Caki2 (cell line): ENCODE measurements at places on chromosomes 2 and 18. TPM values are rescaled to one million over a fixed set of nuclear protein-coding genes. Genes with fewer than 3 reads are reported as not detected.

- no peak for DNase-seq
These were observed 24.8 kb upstream of the TUBB6 start for GRCh38 chr18:12283256-12283655.

DNA sequence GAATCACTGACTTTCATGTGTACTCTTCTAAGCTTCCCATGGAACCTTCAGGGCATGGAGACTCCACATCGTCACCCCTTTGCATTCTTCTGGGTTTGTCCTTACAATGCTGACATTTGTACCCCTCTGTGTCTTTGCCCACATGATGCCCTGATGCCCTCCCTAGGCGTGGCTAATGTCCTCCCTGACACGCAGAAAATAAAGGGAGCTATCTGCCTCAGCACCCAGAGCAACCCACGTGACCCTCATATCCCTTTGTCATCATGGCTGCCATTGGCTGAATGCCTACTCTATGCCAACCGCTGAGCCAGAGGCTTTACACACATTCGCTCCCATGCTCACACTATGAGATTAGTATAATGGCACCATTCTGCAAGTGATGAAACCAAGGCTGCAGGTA lies 86.4 kb upstream of the KLHL29 start:
- no peak for DNase-seq

Gene NEU2
- total RNA-seq, result not detected in 2 replicates

GRCh38 chr2:52532956-52533355 lies 1234.6 kb upstream of the CHAC2 start:
- no peak for DNase-seq

- DNase-seq, result no peak
These were observed 26.7 kb downstream of the ZEB2 start for GRCh38 chr2:144493027-144493809.

DNA sequence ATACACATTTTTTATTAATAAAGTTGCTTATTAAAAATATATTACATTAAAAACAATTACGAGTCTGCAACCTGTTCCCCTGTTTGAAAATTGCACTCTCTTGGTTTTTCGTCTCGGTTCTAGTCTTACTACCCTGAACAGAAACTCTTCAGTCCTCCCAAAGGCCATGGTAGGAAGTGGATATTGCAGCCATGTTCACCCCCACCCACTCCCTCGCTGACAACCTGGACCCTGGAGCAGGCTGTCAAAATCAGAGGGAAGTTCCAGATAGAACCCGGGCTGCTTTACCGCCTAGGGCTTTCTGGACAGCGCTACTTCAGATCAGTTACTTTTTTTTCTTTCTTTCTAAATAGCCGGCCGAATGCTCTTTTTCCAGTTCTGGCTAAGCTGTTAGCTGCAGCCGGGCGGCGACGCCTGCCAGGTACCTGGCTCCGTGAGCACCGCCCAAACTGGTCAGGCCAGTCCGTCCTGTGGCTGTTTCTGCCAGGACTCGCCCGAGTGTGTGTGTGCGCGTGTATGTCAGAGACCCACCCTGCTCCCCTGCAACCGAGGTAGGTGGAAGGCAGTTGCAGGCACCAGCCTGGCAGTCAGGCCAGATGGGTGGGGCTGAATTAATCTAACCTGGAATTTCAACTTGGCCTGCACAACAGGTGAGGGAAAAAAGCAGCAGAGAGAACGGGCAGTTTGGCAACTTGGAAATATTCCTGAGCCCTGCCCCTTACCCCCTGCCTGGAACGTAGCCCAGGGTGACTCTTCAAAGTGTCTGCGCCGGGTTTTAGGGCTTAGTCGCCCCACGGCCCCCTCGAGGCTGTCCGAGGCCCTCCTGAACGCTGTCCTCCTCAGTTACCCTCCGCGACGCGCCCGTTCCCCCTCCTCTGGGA lies 1.1 kb upstream of the TET3 start:
- no peak for DNase-seq

- no peak for DNase-seq
These were observed 521 bp upstream of the PROM2 start for GRCh38 chr2:95273566-95274290.

- DNase-seq, result no peak
These were observed 683.2 kb downstream of the SATB2 start for GRCh38 chr2:198774576-198774975.

- no peak for DNase-seq
These were observed 44.8 kb downstream of the RMP24 start for GRCh38 chr18:36017232-36017631.

DNA sequence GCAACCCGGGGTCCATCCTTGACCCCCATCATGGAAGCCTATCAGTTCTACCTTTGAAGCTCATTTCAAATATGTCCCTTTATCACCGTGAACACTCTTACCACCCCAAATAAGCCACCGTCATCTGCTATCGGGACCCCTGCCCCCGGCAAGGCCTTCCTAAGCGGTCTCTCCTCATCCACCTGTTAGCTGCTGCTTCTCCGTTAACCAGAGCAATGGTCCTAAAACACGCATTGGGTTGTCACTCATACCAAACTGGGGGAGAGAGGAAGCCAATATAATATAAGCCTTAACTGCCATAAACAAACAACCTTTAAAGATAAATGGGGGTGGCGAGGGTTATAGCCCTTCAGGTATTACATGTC lies 680 bp downstream of the ASNSD1 start:
- no peak for DNase-seq

DNA sequence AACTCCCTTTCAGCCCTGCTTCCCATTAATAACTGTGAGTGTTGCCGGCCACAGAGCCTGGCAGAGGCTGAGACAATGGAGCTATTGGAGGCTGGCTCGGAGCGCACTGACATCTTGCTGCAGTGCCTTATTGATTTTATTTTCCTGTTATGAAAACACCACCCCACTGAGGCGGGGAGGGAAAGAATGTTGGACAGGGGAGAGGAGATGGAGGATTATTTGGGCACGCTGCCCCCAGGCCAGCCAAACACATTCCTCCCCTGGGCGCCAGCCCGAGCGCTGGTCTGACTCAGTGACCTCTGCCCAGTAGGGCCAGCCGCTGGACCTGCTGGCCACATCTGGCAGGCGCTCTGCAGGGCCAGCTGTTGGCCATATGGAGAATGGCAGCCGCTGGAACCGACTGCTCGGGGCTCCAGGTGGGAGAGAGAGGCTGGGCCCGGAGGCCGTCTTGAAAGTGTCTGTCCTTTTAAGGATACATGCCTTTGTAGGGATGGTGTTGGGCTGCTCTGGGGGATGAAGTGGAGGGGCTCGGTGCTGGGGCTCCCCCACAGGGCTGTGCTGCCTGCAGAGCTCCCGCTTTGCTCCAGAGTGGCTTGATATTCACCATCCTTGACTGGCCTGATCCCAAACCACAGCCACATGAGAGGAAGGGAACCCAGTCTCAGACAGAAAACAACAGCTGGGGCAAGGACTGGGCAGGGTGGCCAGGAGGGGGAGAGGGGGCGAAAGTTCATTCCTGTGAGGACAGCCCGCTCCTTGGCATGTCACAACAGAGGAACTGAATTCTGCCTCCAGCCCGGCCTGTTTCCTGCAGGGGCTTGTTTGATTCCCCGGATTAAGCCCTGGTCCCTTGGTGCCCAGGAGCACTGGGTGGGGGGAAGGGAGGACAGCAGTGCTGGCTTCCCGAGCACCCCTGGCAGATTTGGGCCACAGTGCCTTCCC lies 179.0 kb downstream of the KLHL29 start:
- no peak for DNase-seq

GRCh38 chr2:170997893-170998597 lies 69.0 kb downstream of the GORASP2 start:
- DNase-seq, result no peak

Gene ELOA2
- not detected in 2 replicates for total RNA-seq

- no peak for DNase-seq
These were observed 73.6 kb downstream of the SPATS2L start for GRCh38 chr2:200380091-200380561.

Gene USP40
- total RNA-seq, result 12.2 and 23.4 TPM in 2 replicates

Gene CD302
- not detected in 2 replicates for total RNA-seq

GRCh38 chr2:100814453-100814852 lies 5.5 kb upstream of the NPAS2 start:
- DNase-seq, result no peak

Gene MFF
- total RNA-seq, result 118 and 196 TPM in 2 replicates

GRCh38 chr18:58315041-58315440 lies 271.0 kb downstream of the NEDD4L start:
- peak; percentile 30 for DNase-seq

DNA sequence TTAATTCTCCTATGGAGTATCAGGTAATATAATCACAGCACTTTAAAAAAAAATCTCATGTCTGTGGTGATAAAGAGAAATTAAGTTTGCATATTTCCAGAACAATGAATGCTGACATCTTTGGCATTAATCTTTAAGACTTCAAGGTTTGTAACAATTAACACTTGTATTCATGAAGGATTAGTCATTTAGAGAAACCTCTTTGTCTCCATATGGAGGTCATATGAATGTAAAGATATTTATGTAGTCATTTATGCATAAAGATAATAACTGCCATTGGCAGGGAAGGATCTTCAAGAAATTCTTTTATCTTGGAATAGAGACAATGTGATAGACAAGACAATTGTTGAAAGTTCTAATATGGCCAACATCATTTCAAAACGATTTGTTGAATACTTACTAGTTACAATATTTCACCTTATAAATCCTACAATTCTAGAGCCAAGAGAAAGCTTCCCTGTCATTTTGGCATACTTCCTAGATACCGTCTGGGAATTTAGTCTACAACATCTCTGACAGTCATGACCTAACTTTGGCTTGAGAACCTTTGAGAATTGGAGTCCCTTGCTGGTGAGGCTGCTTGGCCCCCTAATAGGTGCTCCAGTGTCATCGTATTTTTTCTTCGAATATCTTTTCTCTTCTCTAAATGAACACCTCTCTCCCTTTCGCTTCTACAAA lies 33.6 kb downstream of the RASGRP3 start:
- no peak for DNase-seq

- DNase-seq, result no peak
These were observed 49.5 kb upstream of the GPR17 start for GRCh38 chr2:127596311-127597045.

Gene SLC14A1
- not detected in 2 replicates for total RNA-seq

Gene TXNDC9
- total RNA-seq, result 92.7 and 117 TPM in 2 replicates

GRCh38 chr2:241798631-241799521 lies 10.1 kb upstream of the NEU4 start:
- no peak for DNase-seq

DNA sequence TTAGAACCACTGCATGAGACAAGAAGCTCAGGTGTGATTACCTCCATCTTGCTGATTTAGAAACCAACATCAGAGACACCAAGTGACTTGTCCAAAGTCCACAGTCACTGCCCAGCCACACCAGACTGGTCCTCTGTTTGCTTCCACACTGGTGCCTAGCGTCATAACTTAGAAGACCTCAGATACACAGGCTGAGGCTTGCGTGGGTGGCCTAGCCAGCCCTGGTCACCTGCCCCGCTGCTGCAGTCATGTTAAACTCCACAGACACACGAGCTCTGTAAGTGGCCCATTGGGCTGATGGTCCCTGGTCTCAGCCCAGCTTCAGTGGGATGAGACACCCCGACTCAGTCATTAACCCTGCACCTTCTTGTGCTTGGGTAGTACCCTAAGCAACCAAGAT lies 47.1 kb downstream of the CNGA3 start:
- no peak for DNase-seq

DNA sequence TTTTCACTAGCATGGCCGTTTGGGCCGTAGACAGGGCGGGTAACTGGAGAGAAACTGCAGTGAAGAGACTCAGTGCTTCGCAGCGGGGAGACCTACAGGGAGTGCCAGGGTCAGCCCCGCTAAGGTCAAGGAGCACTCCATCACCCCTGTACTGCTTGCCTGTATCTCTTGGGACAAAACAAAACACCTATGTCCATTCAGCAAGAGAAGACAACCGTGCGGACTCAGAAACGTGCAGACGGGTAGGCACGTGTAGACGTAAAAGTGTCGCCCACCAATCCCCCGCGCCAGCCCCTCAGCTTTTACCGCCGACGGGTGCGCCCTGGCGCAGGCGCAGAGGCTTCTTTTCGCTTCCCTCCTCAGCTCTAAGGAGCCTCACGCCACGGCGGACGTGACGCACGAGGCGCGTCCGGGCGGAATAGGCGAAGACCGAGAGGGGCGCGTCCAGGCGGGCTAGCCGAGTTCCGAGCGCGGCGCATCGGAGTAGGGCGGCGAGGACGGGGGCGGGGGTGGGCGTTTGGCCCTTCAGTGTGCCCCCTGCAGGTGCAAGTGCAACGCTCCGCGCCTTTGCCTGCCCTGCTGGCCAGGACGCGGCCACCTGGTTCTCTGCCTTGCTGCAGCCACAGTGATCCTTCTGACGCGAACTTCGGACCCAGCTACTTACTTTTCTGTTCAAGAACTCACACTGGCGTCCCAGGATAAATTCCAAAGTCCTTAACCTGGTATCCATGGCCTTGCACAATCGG lies 3.3 kb upstream of the SOS1 start:
- DNase-seq, result peak; percentile 95

Gene BOLL
- total RNA-seq, result not detected in 2 replicates

Gene HOXD9
- total RNA-seq, result 9.5 and 13.4 TPM in 2 replicates

GRCh38 chr2:205889114-205889513 lies 196.9 kb downstream of the INO80D start:
- no peak for DNase-seq

Gene AMER3
- not detected in 2 replicates for total RNA-seq

DNA sequence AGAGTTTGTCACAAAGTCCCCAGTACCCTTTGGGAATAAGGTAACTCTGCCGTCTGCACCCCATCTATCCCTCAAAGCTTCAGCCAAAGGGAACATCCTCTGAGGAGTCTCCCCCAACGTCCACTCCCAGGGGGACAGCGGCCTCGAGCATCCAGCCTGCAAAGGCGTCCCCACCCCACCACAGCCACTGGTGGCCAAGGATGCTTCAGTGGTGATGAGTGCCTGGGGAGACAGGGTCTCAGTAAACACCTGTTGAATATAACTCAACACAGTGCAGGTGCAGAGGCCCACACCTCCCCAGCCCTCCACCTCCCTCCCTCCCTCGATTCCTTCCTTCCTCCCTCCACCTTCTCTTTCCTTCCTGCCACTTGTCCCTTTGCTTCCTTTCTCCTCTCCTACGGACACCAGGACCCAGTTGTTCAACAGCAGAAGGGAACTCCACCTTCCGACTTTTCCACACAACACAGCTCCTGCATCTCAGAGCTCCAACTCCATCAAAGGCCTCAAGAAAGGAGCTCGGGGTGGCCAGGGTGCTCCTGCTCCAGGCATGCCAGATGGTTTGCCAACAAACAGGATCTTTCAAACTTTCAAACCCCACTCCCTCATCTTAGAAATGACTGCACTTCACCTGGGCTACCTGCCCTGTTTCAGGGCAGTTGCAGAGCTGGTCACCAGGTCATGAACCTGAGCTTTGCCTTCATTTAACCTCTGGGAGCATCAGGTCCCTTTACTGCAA lies 87.8 kb upstream of the SNTG2 start:
- DNase-seq, result no peak

DNA sequence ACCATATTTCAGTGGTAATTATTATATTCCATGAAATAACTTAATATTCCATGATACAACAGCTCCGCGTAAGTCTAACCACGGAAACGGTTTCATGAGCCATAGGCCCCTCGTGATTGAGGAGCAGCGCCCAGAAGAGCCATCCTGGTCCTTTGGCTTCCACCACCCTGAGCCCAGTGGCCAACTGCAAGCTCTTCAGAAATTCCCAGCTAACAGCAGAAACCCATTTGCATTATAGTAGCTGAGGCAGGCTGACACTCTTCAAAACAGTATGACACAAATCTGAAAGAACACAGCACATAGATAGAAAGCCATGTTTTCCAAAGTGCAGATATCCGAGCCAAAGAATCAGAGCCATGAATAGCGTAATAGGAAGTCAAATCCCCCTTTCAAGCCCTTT lies 120.9 kb upstream of the NFATC1 start:
- no peak for DNase-seq

GRCh38 chr2:32711219-32711618 lies 83.4 kb downstream of the TTC27 start:
- DNase-seq, result no peak
